ENCODE measurements at places on chromosomes 16 and 17.

DNA sequence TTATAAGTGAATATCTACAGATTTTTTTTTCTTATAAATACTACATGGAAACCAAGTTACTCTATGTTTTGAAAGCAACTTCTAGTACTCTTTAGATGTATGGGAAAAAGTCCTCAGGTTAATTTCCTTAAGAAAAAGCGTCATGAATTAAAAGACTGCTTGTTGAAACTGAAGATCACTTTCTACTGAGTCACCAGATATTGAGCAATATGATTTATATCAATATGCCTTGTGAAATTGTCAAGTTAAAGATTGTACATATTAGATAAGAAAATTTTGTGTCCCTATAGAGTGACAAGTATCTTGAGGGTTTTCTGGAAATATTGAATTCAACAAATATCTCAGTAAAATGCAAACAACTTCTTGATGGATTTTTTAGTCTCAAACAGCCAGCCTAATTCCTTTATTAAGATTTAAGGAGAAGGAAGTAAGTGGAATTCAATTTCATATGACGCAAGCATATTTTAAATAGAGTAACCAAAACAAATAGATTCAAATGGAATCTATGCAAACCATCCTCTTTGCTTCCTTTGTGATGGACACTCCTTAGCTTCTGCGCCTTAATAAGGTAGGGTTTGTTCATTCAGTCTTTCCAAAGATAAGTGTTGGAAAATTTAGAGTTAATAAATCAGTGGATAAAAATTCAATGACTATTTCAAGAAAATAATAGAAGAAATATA, 16.6 kb downstream of the KRT12 start:
- no peak for DNase-seq

GRCh38 chr17:56886288-56886731, 27.5 kb downstream of the TRIM25 start:
- no peak for DNase-seq

DNA sequence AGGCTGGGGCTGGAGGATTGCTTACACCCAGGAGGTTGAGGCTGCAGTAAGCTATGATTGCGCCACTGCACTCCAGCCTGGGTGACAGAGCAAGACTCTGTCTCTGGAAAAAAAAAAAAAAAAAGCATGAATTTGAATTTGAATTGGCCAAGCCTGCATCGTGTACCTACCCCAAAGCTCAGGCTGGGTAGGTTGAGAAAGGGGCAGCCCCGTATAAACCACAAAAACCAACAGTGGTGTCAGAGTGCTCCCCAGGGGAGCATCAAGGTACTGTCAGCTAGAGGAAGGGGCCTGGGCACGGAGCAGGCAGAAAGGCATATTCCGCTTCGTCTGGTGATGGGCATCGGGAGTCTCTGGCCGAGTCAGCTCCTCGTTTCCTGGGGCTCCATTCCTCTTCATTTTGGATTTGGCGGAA, 40.9 kb downstream of the RAP1GAP2 start:
- no peak for DNase-seq

GRCh38 chr16:49527611-49528010, 154.0 kb downstream of the C16orf78 start:
- DNase-seq, result no peak

- DNase-seq, result no peak
Observed at GRCh38 chr17:39591958-39592954, 15.5 kb downstream of the NEUROD2 start.

GRCh38 chr17:66446419-66446818, 144.0 kb downstream of the PRKCA start:
- DNase-seq, result no peak

GRCh38 chr17:21295036-21295952, 10.8 kb downstream of the MAP2K3 start:
- DNase-seq, result no peak

- peak; percentile 13 for DNase-seq
Observed at GRCh38 chr16:19835968-19836421, 48.7 kb downstream of the GPRC5B start.

- no peak for DNase-seq
Observed at GRCh38 chr16:9706217-9706836, 475.9 kb downstream of the GRIN2A start.

- no peak for DNase-seq
Observed at GRCh38 chr17:79093270-79093669, 18.6 kb downstream of the ENGASE start.

- no peak for DNase-seq
Observed at GRCh38 chr17:72173499-72174116, 52.8 kb downstream of the SOX9 start.

GRCh38 chr17:44010966-44011647, 3.7 kb downstream of the TMEM101 start:
- DNase-seq, result peak; percentile 60

DNA sequence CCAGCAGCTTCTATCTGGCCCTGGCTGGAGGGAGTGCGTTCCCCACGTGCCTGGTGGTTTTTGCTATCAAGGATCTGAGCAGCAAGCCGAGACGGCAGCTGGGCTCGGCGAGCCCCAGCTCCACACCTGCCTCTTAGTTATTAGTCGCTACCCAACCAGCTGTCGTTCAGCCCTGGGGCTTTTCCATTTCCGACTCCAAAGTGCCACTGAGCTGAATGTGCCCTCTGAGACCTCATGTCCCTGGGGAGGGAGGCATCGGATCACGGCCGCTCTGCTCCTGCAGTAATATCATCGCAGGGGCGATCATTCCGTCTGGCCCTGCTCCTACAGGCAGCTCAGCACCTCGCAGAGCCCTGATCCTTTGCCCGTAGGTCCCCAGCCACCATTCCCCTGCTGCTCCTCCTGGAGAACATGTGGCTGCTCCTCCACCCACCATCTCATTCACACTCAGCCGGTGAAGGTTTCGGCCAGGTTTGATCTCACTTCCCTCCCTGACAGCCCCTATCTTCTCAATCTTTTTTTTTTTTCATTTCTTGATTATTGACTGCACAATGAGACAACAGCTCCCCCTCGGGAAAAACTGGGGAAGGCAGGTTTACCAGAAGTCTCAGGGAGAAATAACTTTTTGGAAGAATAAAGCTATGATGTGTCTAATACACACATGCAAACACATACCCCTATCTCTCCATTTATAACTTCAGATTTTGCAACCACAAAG, 86.7 kb downstream of the ZFHX3 start:
- DNase-seq, result no peak

- DNase-seq, result no peak
Observed at GRCh38 chr17:50062293-50063243, 6.7 kb downstream of the ITGA3 start.

DNA sequence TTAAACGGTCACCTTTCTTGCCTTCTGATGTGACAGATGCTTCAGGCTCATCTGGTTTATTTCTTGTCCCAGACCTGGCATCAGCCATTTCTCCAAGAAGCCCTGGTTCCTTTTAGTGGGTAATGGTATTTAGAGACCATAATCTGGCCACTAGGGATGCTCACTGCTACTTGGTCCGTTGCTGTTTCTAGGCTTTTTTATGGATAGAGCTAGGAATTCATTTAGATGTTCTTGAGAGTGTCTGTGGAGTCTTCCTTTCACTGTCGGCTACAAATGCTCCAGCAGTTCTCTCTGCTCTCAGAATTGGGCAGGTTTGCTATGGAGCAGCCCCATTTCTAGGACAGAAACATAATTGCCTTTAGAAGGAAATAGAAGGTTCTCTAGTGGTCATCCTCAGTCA, 214.5 kb downstream of the KATNIP start:
- no peak for DNase-seq

GRCh38 chr16:1117176-1117900, 21.3 kb upstream of the C1QTNF8 start:
- no peak for DNase-seq

GRCh38 chr16:19841184-19841583, 43.5 kb downstream of the GPRC5B start:
- DNase-seq, result no peak

- DNase-seq, result no peak
Observed at GRCh38 chr17:35224436-35224835, 18.4 kb upstream of the SLFN5 start.

DNA sequence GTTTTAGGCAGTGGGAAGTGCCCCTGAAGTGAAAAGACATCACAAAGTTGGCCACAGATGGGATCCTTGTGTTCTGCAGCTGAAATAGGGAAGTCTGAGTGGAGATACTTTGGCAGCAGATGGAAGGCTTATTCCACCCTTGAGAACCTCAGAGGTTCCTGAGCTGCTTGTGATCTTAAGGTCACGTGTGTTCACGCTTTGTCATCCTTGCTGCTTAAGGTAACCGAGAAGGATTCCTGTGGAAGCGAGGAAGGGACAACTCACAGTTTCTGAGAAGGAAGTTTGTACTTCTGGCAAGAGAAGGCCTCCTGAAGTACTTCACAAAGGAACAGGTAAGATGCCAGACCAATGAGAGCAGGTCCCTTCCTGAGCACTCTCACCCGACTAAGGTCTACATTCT, 12.2 kb downstream of the ADAP2 start:
- DNase-seq, result no peak

GRCh38 chr17:1976000-1976682, 49.0 kb downstream of the RTN4RL1 start:
- no peak for DNase-seq

- no peak for DNase-seq
Observed at GRCh38 chr17:15398736-15399331, 57.4 kb upstream of the TEKT3 start.

- no peak for DNase-seq
Observed at GRCh38 chr17:66779237-66779606, 55.7 kb upstream of the CACNG5 start.

GRCh38 chr17:1067282-1067956, 70.5 kb downstream of the TIMM22 start:
- no peak for DNase-seq

DNA sequence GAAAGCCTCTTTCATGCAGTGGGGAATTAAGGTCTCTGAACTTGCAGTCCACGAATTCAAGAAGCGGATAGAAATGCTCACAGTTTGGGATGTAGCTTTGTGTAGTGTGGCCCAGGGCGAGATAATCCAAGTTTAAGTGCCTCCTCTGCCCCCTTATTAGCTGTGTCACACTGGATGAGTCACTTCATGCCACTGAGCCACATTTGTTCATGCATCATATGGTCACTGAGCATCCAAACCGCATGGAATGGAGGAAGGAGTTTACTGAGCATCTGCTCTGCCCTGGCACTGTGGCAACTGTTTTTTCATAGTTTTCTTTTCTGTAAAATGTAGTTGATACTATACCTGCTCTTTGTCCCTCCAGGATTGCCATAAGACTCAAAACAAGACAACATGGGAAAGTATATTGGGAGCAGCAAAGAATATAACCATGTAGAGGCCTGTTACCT, 15.1 kb upstream of the DHX8 start:
- DNase-seq, result no peak

- no peak for DNase-seq
Observed at GRCh38 chr17:21202512-21202911, 11.4 kb downstream of the TMEM11 start.

DNA sequence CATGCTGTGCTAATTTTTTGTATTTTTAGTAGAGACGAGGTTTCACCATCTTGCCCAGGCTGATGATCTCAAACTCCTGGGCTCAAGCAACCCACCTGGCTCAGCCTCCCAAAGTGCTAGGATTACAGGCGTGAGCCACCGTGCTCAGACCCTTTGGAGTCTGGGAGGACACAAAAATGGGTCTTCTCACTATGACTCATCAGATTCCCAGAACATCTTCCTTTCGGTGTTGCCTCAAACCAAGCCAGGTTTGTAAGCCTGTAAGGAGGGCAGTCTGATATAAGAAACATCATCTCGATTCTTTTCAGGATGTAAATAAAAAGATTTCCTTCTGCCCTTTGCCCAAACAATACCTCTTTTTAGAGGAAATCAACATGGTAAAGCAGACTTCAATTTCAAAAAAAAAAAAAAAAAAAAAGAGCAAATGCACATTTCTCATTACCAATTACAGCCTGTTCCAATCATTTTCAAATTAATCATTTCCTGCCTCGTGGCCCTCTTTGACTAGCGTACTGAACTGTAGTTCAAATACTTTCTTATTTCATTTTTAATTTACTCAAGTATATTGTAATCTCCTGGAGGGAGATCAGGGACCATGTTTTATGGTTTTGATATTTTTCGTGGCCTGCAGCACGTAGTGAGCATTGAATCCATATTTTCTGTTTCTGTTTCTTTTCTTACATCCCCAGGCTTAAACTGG, 409.6 kb downstream of the GRIN2A start:
- no peak for DNase-seq

DNA sequence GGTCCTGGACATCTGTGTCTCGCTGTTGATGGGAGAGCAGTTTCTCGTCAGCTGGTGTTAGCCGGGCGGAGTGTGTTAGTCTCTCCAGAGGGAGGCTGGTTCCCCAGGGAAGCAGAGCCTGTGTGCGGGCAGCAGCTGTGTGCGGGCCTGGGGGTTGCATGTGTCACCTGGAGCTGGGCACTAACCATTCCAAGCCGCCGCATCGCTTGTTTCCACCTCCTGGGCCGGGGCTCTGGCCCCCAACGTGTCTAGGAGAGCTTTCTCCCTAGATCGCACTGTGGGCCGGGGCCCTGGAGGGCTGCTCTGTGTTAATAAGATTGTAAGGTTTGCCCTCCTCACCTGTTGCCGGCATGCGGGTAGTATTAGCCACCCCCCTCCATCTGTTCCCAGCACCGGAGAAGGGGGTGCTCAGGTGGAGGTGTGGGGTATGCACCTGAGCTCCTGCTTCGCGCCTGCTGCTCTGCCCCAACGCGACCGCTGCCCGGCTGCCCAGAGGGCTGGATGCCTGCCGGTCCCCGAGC, 17.9 kb downstream of the GAA start:
- DNase-seq, result no peak

DNA sequence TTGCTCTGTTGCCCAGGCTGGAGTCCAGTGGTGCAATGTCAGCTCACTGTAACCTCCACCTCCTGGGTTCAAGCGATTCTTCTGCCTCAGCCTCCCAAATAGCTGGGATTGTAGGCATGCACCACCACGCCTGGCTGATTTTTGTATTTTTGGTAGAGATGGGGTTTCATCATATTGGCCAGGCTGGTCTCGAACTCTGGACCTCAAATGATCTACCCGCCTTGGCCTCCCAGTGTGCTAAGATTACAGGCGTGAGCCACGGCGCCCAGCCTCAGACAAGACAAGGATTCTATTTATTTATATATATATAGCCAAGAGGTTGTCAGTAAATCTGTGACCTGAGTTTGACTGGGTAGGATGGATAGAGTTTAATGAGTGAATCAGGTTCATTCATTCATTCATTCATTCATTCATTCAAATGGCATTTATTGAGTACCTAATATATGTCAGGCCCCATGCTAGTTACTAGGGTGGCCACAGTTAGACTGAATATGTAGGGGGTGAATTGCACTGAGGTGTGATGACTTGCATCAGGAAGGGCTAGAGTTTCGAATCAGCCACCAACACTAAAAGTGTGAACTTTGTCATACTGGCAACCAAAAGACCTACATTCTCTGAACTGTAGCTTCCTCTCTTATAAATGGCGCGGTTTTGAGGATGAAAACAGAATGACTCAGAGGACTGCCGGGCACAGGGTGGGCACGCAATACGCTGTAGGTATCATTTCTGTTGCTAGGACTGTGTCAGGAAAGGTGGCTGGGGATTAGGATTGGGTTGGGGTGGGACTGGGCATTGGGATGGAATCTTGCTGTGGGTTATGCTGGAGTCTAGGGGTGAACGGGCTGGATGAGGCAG, 37.8 kb downstream of the ITGAE start:
- DNase-seq, result no peak
